ENCODE measurements at places on chromosomes 7 and 10.

DNA sequence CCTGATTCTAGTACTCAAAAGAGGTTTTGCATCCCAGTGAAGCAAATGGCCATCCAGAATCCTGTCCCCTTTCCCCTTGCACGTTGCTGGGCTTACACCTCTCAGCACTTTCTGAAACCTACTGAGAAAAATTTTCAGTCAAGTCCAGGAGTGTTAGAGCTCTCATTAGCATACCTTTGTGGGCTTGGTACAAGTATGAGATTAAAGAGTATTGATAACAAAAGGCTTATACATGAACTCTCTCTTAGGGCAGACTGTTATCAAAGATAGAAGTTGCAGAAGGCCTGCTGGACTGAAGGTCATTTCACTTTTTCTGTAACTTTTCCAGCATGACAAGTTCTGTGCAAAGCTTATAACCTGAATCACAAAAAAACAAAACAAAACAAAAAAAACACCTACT lies at the start of gene ASAH2:
TSS of gene ASAH2 (minus strand) at position 123 of the 400 bp plus-strand sequence. CDS start 2,906 bp downstream, outside the sequence.
- no peak for DNase-seq

DNA sequence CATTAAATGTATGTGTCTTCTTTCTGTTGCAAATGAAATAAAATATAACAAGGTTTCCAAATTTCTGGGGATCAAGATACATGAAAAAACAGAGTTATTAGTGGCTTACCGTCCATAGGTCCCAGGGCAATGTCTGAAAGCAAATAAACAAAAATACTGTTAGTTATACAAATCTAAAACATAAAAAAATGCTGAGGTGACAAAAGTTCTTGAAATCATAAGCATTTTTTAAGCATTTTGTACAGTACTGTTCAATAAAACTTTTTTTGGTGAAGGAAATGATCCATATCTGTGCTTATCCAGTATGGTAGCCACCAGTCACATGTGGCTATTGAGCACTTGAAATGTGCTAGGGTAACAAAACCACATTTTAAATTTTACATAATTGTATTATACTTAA lies 158.6 kb upstream of the TARP start:
- DNase-seq = no peak

DNA sequence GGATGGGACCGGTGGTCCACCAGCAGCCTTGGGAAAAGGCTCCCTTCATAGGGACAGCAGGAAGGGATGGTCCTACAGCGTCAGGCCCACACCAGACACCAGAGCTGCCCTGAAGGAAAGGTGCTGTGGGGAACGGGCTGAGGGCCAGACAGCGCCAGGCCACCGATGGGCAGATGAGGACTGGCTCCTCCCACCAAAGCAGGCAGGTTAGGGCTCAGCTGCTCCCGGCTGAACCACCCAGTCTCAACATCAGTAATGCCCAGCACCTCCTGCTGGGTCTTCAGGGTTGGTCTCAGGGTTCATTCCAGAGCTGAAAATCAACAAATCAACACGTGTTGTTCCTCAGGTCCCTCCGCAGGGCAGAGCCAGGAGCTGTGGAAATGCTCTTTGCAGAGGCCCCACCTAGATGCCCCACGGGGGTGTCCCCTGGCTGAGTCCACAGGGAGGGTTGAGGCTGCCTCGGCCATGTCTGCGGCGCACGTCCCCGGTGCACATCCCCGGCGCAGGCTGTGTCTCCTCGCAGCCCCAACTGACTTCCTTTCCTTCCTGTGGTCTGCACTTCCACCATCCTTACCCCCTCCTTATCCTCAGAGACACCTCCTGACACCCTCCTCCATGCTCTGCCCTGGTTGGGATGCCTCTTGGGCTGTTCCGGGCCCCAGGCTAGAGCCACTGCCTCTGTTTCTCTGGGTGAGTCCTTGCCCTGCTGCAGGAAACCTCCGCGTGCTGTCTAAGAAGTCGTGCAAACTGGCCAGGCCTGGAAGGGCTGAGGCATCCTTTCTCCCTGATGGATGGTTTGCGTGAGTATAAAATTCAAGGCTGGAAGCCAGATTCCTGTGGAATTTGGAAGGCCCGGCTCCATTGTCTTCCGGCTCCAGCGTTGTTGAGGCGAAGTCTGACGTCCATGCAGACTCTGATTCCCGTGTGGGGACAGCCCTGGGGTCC lies 32.8 kb upstream of the CFAP46 start:
- no peak for DNase-seq

GRCh38 chr10:58725901-58726300 lies 213.2 kb downstream of the BICC1 start:
- no peak for DNase-seq

- no peak for DNase-seq
Measured at GRCh38 chr10:81251457-81252115, 623.4 kb upstream of the NRG3 start.

GRCh38 chr10:70722820-70723424 lies 50.6 kb downstream of the ADAMTS14 start:
- DNase-seq = no peak

All from caudate nucleus (tissue), 63 donors.